ENCODE measurements at places on chromosomes 11 and 22.

DNA sequence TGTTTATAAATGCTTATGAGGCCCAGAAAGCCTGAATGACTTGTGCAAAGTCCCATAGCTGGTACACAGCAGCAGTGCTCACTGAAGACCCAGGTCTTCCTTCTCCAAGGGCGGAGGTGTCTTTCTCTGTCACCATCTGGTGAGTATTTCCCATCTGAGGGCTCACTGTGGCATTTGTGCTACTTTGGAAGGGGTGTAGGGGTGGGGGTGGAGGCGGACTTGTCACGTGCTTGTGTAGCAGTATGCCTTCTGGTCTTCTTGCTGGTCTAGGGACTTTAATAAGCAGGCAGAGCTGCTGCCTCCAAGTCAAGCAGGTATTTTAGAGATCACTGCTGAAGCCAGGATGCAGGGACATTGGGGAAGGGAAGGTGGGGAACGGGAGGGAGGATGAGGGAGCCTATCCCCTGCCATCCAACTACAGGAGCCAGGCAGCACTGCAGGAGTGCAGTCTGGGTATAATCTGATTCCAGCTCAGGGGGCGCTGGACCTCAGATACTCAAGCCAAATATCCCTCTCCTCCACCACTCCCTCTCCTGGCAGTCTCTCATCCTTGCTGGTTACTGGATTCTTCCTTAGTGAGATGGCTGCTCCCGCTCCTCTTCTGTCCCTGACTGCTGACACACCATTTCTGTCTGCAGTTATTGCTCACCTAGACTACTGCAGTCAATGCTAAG lies 3.4 kb downstream of the ABCC8 start:
- DNase-seq = no peak

- no peak for DNase-seq
These were observed 30.4 kb downstream of the KCNJ4 start for GRCh38 chr22:38424525-38425080.

DNA sequence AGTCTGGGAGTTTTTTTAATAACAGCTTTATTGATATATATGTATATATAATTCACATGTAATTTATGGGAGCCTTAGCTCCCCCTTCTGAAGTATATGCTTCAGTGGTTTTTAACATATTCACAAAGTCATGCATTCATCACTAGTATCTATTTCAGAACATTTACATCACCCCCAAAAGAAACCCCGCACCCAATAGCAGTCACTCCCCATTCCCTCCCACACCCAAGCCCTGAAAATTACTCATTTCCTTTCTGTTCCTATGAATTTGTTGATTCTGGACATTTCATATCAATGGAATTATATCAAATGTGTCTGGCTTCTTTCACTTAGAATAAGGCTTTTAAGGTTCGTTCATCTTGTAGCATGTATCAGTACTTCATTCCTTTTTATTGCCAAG lies 35.6 kb upstream of the SYT7 start:
- DNase-seq = no peak

GRCh38 chr11:65150509-65151299 lies 16.4 kb upstream of the SYVN1 start:
- peak; percentile 78 for DNase-seq

DNA sequence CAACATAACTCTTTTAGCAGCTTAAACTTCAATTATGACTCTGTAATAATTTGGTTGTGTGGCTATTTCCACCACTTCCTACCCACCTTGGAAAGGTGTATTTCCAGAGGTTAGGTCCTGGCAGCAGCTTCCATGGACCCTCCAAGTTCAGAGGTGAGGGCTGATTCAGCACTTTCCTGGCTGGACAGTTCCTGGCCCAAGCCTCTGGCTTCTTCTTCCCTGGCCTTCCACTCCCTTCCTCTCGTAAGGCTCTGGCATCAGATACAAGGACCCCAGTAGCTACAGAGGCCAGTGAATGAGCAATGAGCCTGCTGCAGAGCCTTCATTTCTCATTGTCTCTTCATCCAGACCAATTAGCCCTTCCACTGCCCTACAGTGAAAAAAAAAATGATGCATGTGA lies 98.1 kb upstream of the KIRREL3 start:
- no peak for DNase-seq
